ENCODE measurements at places on chromosomes 2 and 18.

DNA sequence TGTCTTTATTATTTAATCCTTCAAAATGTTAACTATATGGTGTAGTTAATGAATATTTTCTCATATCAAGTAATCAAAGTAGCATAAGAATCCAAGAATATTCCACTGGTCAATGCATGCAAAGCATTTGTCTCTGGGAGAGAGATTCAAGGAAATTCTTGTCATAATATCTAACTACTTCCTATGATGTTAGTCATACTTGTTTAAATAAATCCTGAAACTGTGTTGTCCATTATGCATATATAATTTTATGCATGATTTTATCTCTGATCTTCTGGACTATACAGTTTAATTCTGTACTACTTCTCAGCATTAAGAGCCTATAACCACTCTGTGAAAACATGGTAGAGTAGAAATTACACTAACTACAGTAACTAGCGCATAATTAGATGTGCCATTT is 388.3 kb downstream of the NR4A2 start:
- DNase-seq, result no peak

DNA sequence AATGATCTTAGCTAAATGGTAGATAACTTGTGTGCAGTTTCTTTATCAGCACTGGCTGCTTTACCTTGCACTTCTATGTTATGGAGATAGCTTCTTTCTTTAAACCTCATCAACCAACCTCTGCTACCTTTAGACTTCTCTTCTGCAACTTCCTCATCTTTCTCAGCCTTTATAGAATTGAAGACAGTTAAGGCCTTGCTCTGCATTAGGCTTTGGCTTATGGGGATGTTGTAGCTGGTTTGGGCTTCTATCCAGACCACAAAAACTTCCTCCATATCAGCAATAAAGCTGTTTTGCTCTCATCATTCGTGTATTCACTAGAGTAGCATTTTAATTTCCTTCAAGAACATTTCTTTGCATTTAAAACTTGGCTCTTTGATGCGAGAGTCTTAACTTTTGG is 123.7 kb downstream of the PIK3C3 start:
- no peak for DNase-seq

DNA sequence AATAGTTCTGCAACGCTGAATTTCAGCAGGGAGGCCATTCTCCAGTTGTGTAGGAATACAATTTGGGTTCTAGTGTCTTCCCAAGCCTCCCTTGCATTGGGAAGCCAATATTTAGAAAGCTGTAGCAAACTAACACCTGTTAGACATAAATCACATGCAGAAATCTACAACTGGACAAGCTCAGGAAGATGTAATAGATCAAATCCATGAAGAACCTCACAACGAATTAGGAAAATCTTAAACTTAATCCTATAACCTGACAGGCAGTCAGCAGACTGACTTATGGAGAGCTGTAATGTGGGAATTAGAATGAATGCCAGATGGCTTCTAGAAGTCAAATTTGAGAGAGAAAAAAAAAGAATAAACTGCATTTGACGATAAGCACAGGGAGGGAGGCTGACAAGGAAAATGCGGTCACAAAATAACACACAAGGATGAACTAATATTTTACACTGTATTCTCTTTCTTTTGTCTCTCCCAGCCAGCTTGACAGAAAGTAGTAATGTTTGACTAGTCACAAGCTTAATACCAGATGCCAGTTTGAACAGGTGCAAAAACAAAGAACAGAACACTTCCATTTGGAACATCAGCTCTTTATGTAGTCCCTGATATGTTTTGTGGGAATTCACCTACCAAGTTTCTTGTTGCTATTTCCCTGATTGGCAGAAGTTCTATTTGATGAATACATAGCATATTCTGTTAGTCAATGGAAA is 50.8 kb upstream of the FANCL start:
- no peak for DNase-seq

GRCh38 chr18:39403121-39403520 is 1837.5 kb upstream of the CELF4 start:
- DNase-seq, result no peak

GRCh38 chr18:2197946-2198345 is 373.4 kb downstream of the METTL4 start:
- DNase-seq, result no peak

DNA sequence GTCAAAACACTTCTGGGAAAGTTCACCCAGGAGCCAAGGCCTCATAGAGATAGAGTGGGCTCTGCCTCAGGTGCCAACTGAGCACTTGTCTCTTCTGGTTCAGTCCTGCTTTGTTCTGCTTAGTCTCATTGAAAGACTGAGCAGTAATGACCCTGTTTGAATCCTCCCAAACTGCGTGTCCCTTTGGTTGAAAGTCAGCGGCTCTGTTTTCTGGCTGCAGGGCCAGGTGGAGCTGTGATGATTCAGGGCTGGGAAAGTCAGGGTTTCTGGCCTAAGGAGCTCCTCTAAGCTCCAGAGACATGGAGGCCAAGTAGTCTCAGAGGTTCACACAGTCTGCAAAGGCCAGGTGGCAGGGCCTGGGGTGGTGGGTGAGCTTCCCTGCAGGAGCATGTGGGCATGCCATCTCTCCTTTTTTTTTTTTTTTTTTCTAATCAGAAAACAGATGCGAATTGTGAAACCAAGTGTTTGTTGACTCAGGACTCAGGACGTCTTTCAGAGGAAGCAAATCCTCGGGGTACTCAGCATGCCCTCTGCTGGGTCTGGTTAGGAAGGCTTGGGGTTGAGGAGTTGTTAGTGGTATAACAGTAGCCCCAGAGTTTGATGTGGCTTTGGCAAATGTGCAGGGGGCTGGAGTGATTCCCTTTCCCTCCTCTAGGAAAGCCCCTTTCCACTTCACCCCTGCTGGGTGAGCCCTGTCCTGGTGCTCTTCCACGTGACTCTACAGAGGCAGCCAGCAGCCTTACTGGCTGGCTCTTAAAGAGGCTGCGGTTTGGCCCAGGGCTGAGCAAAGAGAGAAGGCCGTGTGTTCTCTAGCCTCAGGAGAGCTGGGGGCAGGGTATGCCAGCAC is 38.3 kb downstream of the TMEM17 start:
- no peak for DNase-seq

GRCh38 chr2:26630669-26631360 is 10.4 kb downstream of the CIB4 start:
- DNase-seq, result peak; percentile 72

GRCh38 chr2:12001621-12002020 is 255.2 kb downstream of the LPIN1 start:
- no peak for DNase-seq

DNA sequence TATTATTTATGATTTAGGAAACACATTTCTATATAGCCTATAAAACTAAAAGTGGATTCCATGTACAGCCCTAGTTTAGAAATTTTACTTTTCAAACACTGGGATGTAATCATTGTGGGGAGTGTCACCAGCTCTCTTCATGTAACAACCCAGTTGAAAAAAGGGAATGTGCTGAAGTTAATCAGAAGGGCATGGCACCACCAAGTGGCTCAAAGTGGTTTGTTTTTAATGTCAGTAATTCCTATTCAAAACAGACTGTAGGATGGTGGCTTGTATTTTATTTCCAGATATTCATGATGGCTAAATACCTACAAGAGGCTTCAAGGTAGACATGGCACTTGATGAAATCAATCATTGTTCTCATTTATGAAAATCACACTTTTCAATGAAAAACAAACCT is 58.1 kb upstream of the TMEM182 start:
- peak; percentile 50 for DNase-seq

- no peak for DNase-seq
Observed at GRCh38 chr2:125172181-125172580, 1147.1 kb downstream of the CNTNAP5 start.

GRCh38 chr2:109222422-109222821 is 93.4 kb downstream of the SH3RF3 start:
- no peak for DNase-seq

GRCh38 chr2:80092474-80092873 is 212.1 kb downstream of the LRRTM1 start:
- DNase-seq, result no peak

DNA sequence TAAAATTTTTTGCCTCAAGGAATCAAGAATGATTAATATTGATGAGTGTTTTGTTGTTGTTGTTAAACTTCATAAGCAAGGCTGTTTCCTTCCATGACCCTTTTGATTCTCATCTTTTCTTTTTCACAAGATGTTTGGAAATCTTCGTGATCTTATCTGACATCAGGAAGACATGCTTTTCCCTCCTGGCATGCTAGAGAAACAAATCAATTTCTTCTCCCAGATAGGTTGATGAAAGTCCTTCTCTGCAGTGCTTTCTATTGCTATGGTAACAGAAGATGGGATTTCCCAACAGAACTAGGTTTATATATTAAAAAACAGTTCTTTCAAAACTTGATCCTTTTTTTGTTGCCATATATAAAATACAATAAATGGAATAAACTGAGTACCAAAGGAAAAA is 85.2 kb downstream of the EML6 start:
- DNase-seq, result no peak

GRCh38 chr2:40243581-40244187 is 208.2 kb downstream of the SLC8A1 start:
- DNase-seq, result no peak

GRCh38 chr2:85106489-85107180 is 26.6 kb upstream of the TCF7L1 start:
- no peak for DNase-seq

GRCh38 chr2:157053876-157054275 is 203.6 kb upstream of the GALNT5 start:
- DNase-seq, result no peak

GRCh38 chr18:63084219-63084618 is 235.3 kb downstream of the BCL2 start:
- DNase-seq, result no peak

DNA sequence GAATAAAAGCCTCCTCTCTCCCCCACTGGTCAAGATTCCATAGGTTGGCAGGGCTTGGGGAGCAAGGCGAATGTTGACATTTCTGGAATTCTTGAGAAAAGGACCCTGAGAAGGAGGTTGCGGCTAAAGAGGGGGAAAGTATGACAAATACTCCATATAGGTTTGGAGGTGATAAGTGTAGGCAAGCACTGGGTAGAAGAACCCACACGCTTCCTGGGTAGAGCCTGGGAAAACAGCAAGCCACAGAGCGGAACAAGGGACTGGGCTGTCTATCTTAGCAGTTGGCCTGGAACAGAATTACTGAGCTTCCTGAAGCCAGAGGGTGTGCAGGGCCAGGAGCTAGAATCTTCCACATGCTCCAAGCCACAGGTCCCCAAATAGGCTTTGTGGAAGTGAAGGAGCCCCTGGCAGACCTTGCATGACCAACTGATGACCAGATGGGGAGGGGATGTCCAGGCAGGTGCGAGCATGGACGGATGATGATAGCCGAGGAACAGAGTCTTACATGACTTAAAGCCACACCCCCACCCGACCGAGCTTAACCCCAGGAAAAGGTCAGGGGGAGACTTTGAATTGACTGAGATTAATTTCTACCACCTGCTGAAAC is 9.9 kb downstream of the PRKAG3 start:
- DNase-seq, result no peak

DNA sequence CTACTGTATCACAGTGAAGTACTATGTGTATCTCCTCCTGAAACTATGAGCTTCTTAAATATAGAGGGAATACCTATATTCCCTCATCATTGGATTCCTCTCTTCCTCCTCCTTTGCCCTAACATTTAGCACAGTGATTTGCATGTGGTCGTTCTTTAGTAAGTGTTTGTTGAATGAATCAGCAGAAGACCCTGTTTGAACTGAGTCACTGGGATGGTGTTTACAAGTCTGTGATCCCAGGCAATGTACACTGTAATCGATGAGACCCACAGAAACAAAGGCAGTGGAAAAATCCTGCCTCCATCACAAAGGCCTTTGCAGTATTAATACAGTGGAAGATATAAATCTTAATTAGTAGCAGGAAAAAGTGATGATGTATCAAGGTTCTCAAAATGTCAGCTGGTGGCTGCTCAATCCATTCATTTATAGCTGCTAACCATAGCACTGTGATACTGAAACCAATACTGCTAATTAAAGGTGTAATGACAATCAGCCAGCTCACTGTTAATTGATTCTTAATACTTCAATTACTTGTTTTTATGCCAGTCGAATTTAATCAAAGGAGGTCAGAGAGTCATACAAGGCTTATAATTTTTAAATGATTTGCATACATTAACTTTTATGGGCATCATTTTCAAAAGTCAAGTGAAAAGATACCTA is 20.8 kb upstream of the MYO3B start:
- no peak for DNase-seq

- no peak for DNase-seq
Observed at GRCh38 chr2:173990970-173991819, 26.0 kb upstream of the SP3 start.

GRCh38 chr2:168278424-168278888 is 31.1 kb upstream of the STK39 start:
- DNase-seq, result peak; percentile 63

DNA sequence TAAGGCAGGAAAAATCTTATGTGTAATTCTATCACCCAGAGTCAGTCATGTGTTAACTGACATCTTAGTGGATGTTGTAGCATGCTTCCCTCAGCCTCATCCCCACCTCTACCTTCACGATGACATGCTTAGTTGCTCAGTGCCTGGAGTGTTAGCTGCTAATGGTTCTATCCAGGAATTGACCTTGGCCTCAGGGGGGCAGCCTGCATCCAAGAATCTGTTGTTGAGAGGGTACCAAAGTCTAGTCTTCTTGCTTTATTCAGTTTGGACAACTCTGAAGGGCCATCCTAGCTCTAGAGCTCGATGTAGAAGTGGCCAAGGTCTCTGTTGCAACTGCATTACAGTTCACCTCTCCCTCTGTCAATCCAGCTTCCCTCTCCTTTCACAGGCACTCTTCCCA is 61.2 kb downstream of the ACYP2 start:
- DNase-seq, result peak; percentile 87
